T-helper 17 cell (primary cell): ENCODE measurements at places on chromosomes 2 and 18. TPM values are rescaled to one million over a fixed set of nuclear protein-coding genes. Genes with fewer than 3 reads are reported as not detected.
A peak's percentile ranks its signal among the peaks of the same experiment; 100 is the strongest.

Gene NDC80
- total RNA-seq, result 8.2 TPM

Gene HOXD8
- not detected for total RNA-seq

Gene LRRC30
- total RNA-seq, result not detected

Gene CCDC141
- total RNA-seq, result 22.8 TPM

GRCh38 chr2:8146132-8147005, 535.5 kb upstream of the ID2 start:
- no peak overlapping the region for H3K4me3 ChIP-seq
- H3K27ac ChIP-seq, result no peak overlapping the region
- H3K36me3 ChIP-seq, result peaks cover 3% of the 10 kb centered on the region
- no peak for DNase-seq
- H3K27me3 ChIP-seq, result no peaks in the 10 kb centered on the region
- peaks cover 4% of the 10 kb centered on the region for H3K4me1 ChIP-seq

DNA sequence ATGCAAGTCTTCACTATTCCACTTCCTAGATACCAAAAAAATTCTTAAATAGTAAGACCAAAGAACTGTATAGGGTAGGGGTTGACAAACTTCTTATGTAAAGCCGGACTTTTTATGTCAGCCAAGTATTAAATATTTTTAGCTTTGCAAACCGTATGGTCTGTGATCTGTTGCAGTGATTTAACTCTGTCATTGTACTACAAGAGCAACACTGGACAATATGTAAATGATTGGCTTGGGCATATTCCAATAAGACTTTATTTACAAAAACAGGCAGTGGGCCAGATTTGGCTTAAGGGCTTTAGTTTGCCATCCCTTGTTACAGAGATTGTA, 48.0 kb downstream of the MGAT5 start:
- H3K27ac ChIP-seq, result peak overlapping the region; percentile 92
- DNase-seq, result no peak
- H3K4me1 ChIP-seq, result peaks cover 63% of the 10 kb centered on the region
- H3K4me3 ChIP-seq, result no peak overlapping the region
- H3K36me3 ChIP-seq, result peaks cover 6% of the 10 kb centered on the region
- H3K27me3 ChIP-seq, result no peaks in the 10 kb centered on the region

DNA sequence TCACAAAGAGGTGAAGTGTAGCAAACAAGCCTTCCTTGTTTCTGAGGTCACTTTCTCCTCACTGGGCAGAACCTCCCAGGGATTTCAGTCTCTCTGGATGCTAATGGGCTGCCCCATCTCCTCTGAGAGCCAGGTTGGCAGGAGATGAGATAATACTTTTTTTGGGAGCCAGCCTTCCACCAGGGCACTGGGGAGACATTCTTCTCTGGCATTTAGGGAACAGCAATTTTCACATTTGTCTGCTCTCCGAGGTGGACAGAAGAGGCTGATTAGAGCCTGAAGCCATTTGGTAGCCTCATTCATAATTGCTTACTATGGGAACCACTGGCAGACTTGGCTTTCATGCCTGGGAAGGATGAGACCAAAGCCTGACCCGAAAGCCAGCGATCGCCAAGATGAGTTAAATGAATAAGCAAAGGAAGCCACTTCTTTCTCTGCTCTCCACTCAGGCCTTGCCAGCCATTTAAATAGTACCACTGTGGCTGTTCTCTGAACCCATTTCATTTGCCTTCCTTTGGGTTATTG, 70.1 kb downstream of the NRP2 start:
- no peak overlapping the region for H3K4me3 ChIP-seq
- H3K4me1 ChIP-seq, result no peaks in the 10 kb centered on the region
- peaks cover 78% of the 10 kb centered on the region for H3K27me3 ChIP-seq
- peaks cover 2% of the 10 kb centered on the region for H3K36me3 ChIP-seq

DNA sequence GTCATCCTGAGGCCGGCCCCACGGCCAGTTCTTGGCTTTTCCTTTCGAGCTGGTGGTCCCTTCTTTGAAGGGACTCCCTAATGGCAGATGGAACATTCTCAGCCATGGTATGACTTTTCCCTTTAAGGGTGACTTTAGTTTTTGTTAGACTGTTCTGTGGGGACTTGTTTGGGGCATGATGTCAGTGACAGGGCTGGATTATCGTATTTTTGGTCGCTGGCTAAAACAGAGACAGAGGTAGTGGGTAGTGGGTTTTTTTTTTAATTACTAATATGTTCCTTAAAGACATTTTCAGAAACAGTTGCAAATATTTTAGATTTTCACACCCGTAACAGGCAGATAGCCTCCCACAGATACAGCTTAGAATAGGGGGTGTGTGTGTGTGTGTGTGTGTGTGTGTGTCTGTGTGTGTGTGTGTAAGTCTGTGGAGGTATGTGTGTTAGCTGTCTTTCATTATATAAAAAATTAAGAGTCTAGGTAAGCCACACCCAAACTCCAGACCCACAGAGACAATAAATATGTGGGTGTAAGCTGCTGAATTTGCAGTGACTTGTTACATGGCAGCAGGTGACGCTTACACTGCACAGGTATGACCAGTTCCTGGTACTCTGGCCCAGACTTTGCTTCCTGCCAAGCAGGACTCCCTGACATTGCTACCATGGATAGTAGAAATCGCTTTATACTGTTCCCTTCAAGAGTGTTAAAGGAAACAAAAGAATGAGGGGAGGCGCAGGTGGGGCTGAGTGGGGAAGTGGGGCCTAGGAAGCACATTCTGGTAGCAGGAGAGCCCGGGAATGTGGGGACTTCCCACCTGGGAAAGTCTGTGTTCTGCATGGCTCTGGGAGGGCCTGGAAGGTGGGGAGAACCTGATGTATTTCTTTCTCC, 20.9 kb downstream of the NCK2 start:
- peaks cover 68% of the 10 kb centered on the region for H3K4me1 ChIP-seq
- no peaks in the 10 kb centered on the region for H3K27me3 ChIP-seq
- H3K27ac ChIP-seq, result peak overlapping the region; percentile 99
- peaks cover 2% of the 10 kb centered on the region for H3K36me3 ChIP-seq
- peak overlapping the region; percentile 61 for H3K4me3 ChIP-seq

GRCh38 chr2:234806818-234807217, 145.0 kb upstream of the SH3BP4 start:
- peaks cover 21% of the 10 kb centered on the region for H3K27me3 ChIP-seq
- no peak for DNase-seq
- H3K4me3 ChIP-seq, result no peak overlapping the region
- no peaks in the 10 kb centered on the region for H3K36me3 ChIP-seq

DNA sequence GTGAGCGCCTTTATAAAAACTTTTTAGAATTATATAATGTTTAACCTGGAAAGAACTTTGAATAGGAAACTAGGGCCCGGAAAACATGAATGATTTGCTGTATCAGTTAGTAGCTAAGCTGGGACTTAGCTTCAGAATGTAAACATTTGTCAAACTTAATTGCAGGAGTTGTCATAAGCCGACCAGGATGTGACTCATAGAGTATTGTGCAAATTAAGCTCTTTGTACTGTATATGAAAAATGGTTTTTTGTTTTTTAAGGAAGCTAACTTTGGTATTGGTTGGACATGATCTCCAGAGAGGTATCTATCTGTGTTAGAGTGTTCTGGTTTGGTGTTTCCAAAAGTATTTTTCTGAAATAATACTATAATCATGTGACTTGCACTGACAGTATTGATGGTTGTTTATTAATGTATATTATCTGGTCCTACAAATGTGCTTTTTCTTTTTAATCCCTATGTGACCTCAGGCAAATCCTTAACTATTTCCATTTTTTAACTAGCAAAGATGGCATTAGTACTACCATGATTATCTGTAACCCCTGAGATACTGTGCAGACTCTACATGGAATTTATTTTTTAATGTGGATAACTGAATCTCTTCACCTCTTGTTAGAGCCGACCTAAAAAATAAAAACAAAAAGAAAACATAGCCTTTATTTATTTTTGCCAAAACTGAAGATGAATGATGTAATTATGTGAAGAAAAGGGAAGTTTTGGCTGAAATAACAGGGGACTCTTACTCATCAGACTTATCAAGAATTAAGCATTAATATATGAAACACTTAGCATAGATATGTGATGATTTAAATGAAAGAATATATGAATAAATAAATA, 11.7 kb downstream of the YIPF4 start:
- no peak for DNase-seq
- H3K4me3 ChIP-seq, result no peak overlapping the region
- H3K36me3 ChIP-seq, result peaks cover 6% of the 10 kb centered on the region
- H3K27me3 ChIP-seq, result no peaks in the 10 kb centered on the region
- H3K27ac ChIP-seq, result peak overlapping the region; percentile 53

DNA sequence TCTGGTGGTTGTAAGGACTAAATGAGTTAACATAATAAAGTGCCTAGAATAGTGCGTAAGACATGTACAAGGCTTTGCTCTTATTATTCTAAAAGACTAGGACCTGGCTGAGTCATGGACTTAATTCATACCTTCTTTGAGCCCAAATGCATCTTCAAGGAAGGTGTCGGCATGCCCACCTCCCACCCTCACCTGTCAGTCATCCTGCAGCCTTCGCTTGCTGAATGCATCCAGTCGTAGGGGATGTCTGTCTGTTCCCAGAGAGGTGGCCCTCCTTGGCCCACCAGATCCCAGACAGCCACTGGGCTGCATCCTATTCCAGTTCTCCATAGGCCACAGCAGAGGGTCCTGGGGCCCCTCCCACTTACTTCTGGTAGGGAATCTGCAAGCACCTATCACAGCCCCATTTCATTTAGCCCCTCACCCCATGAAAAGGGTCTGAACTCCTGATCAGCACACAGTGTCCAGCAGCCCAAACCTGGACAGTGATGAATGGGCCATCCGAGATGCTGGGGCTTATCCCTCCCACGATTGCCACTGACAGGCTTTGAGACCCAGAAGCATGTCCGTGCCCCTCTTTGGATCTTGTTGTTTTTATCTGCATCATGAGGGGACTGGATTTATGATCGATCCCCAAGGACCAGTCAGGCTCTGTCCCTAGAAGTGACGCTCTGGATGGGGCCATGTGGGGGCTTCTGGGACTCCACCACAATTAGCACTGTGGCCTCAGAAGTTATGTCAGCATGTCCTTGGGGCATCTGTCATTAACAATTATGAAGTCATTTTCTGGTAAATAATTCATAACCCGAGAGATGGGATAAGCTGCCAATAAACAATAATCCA, 101.1 kb downstream of the KLHL29 start:
- no peak overlapping the region for H3K27ac ChIP-seq
- peaks cover 49% of the 10 kb centered on the region for H3K27me3 ChIP-seq
- no peak overlapping the region for H3K4me3 ChIP-seq

DNA sequence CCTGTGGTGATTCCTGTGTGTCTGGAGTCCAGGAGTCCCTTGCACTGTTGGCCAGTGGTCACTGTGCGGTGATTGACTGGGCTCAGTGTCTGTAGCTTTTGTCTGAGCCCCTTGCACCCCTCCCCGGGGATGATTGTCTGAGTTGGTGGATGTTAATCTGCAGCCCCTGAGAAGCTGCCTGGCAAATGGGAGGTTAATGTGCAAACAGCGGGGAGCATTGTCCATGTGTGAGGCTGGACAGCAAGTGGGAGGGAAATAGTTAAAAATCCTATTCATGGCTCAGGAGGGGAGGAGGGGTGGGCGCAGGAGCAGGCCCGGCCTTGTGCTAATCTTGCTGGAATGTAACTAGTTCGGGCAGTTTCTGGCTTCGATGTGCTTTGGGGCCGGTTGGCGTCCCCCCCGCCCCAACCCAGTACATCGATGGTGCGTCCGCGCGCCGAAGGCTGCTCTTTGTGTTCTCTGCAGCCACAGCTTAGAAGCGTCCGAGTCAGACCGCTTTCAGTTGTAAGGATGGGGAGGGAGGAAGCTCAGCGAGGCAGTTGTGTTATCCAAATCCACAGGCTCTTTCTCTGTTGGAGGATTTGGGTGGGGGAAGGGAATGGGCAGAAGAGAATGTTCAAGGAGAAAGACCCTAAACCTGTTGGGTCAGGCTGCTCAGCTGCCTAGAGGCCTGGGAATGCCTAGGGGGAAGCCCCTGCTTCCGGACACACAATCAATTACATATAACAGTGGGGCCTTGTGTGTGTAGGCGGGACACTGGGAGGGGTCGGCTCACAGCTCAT, 71.8 kb downstream of the TGOLN2 start:
- H3K4me3 ChIP-seq, result no peak overlapping the region
- no peaks in the 10 kb centered on the region for H3K4me1 ChIP-seq
- peaks cover 16% of the 10 kb centered on the region for H3K27me3 ChIP-seq
- no peak overlapping the region for H3K27ac ChIP-seq

Gene GPBAR1
- 2.7 TPM for total RNA-seq

DNA sequence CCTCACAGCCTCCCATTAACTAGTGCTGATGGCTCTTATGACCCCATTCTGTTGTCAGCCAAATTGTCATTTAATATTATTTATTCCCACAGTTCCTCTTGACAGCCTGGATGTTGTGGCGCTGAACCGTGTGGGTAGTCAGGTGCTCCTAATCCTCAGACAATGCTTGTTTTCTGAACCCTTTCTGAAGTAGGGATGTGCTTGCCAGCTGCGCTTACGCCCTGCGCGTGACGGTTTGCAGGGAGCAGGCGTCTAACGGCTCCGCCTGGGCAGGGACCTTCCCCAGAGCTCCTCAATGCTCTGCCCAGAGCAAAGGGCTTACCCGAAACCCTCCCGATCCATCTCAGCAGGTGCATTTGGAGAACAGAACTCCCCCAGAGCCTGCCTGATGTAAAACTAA, 358.2 kb upstream of the MYT1L start:
- peaks cover 6% of the 10 kb centered on the region for H3K36me3 ChIP-seq
- no peak overlapping the region for H3K27ac ChIP-seq
- peaks cover 20% of the 10 kb centered on the region for H3K4me1 ChIP-seq

GRCh38 chr2:180747728-180748127, 232.7 kb upstream of the UBE2E3 start:
- H3K27ac ChIP-seq, result no peak overlapping the region
- H3K4me3 ChIP-seq, result no peak overlapping the region
- H3K27me3 ChIP-seq, result peaks cover 16% of the 10 kb centered on the region
- H3K36me3 ChIP-seq, result no peaks in the 10 kb centered on the region
- no peaks in the 10 kb centered on the region for H3K4me1 ChIP-seq

Gene PRSS56
- total RNA-seq, result not detected

Gene SERPINB4
- not detected for total RNA-seq

Gene ARMC9
- total RNA-seq, result 0.37 TPM

- no peaks in the 10 kb centered on the region for H3K36me3 ChIP-seq
- no peaks in the 10 kb centered on the region for H3K4me1 ChIP-seq
- no peak overlapping the region for H3K27ac ChIP-seq
- no peak for DNase-seq
These were observed 597.1 kb upstream of the ACVR2A start for GRCh38 chr2:147247749-147248148.

Gene GNLY
- 14.8 TPM for total RNA-seq

- peaks cover 32% of the 10 kb centered on the region for H3K27me3 ChIP-seq
- H3K36me3 ChIP-seq, result no peaks in the 10 kb centered on the region
- no peak for DNase-seq
- no peak overlapping the region for H3K27ac ChIP-seq
- H3K4me1 ChIP-seq, result peaks cover 5% of the 10 kb centered on the region
- H3K4me3 ChIP-seq, result no peak overlapping the region
These were observed 123.7 kb upstream of the NABP1 start for GRCh38 chr2:191554240-191554639.

- H3K27me3 ChIP-seq, result peaks cover 28% of the 10 kb centered on the region
- DNase-seq, result no peak
- peaks cover 2% of the 10 kb centered on the region for H3K4me1 ChIP-seq
- H3K4me3 ChIP-seq, result no peak overlapping the region
- H3K27ac ChIP-seq, result no peak overlapping the region
These were observed 17.4 kb downstream of the XDH start for GRCh38 chr2:31397094-31397493.

Gene C2orf80
- not detected for total RNA-seq

GRCh38 chr18:21194871-21195771, 46.9 kb upstream of the GREB1L start:
- H3K27me3 ChIP-seq, result peaks cover 45% of the 10 kb centered on the region
- no peak overlapping the region for H3K27ac ChIP-seq
- H3K36me3 ChIP-seq, result peaks cover 2% of the 10 kb centered on the region
- no peak overlapping the region for H3K4me3 ChIP-seq

Gene NXPH2
- not detected for total RNA-seq

Gene HOXD9
- total RNA-seq, result not detected
